Activated T-helper 1 cell treated with Interleukin-2 at 50 U/mL for 16 hours (primary cell): ENCODE measurements at places on chromosomes 7 and 10.

GRCh38 chr10:44198096-44198779 lies 186.7 kb downstream of the CXCL12 start:
- no peak for DNase-seq

DNA sequence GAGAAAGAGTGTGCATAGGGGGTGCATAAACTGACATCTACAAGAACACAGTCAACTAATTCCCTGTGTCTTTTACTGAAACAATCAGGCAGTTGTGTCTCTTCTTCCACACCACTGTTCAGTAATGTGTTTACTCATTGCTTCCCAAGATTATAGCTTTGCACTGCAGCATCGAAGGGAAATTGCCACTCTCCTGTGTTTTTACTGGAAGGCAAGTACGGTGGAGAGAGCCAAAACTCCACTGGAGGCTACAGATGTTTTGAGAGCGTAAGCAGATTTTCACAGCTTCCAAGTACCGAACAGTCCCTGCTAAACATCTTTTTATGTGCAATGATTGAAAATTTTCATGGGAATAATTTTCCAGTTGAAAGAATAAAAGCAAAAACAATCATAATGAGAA lies 510.5 kb upstream of the AKR1E2 start:
- DNase-seq, result no peak

DNA sequence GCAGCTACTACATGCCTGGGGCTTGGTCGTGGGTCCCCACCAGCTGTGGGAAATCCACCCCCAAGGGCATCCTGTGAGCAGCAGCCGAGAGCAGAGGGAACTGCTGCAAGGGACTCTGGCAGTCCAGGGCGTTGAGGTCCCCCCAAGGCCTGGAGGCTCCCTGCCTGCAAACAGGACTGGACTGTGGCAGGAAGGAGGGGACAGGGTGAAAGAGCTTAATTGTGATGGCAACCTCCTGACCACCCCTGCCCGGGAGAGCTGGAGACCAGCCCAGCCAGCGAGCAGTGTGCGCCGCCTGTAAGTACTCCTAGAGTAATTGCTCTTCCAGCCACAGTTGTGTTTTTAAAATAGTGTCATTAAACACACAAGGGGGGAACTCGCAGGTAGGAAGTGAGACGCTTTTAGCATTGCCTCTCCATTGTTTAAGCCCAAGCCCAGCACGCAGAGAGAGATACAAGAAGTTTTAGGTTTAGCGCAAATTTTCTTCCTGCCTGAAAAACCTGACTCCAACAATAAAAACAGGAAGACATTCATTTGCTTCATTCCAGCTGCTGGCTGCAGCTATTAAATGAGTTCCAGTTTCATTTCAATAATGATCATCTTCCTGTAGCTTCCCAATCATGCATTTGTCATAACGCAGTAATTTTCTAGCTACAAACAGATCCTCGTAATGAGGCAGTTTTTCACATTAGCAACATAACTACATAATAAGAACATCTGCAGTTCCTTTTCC lies 111.1 kb downstream of the EBF3 start:
- no peak for DNase-seq

GRCh38 chr10:12902851-12903358 lies 98.6 kb downstream of the CCDC3 start:
- no peak for DNase-seq

GRCh38 chr7:42240416-42240815 lies 3.4 kb upstream of the GLI3 start:
- DNase-seq, result no peak

GRCh38 chr10:32253276-32253675 lies 93.7 kb downstream of the EPC1 start:
- DNase-seq, result no peak

GRCh38 chr10:23540401-23541030 lies 101.6 kb downstream of the OTUD1 start:
- DNase-seq, result no peak

DNA sequence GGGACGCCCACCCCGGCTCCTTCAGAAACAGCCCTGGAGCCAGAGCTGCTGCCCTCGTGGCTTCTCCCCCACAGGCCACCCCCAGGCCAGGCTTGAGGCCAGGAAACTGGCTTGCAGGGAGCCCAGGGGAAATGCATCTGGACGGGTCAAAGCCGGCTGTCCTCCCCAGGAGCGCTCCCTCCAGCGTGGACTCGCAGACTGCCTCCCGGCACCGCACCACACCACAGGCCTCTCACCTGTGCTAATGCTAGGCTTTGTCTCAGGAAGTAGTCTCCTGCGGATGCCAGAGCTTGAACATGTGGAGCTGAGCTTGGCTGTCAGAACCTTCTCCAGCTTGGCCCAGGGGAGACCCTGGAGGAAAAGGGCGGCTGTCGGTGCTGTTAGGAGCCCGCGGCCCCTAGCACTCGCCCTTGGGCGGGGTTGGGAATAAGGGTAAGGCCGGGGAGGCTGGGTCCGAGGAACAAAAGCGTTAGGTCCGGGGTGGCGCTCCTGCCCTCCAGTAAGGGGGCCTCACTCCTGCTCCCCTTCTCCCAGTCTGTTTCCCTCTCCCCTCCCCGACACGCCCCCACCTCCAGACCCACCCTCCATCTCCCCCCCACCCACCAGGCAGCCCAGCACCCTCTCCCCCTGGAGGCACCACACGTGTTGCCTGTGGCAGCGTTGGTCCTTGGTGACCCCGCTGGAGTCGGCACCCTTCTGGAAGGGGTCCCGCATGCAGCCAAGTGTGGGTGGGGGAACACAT lies 21.6 kb upstream of the DRGX start:
- no peak for DNase-seq

- DNase-seq, result no peak
Measured at GRCh38 chr10:131453721-131454634, 142.5 kb upstream of the TCERG1L start.

GRCh38 chr10:129655679-129656031 lies 188.6 kb downstream of the MGMT start:
- no peak for DNase-seq

DNA sequence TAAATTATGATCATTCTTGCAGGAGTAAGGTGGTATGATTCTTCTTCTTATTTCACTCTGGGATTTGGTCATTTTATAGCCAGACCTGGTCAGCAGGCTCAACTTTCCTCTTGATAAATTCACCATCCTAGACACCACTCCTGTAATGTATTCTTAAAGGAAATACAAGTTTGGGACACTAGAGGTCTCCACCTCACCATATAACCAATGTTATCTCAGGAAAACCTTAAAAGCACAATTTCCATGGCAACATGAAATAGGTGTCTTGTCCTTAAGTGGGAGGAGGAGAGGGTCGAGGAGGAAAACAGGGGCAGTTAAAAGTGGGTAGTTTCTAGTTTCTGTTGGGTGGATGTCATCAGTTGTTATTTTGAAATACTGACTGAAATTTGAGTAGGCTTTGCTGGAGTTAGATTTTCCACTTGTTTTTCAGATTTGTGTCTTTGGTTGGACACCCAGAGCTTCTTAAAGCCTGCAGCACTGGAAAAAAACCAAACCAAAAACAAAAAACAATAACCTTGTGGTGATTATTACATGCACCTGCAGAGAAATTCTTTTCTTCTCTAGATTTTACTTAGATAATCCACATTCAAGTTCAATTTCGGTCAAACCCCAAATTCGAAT lies 163.1 kb downstream of the PRKCQ start:
- DNase-seq, result no peak
